ENCODE measurements at places on chromosomes 13 and 19.

- no peak for DNase-seq
Measured at GRCh38 chr19:30498707-30499106, 126.5 kb downstream of the ZNF536 start.

GRCh38 chr13:33322965-33323668 lies 37.6 kb upstream of the STARD13 start:
- no peak for DNase-seq

DNA sequence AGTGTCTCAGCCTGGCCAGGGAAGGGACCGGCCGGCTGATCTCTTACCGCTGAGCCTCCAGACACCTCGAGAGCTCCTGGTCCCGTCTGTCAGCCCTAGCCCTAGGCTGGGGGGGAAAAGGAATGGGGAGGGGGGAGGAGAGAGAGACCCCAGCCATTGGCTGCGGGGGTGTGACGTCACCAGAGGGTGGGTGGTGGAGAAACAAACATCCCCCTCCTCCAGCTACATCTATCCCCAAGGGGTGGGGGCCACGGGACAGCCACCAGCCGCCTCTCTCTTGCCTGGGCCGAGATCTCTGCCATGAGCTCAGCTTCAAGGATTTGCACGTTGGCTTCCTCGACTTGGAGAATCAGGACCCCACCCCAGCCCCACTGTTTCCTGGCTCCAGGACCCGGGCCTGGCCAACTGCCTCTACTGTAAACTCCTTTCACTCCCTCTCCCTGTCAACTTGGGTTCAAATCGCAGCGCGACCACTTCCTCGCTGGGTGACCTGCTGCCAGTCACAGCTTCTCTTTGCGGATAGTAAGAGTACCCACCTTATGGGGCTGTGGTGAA lies at the start of gene PRX:
Gene PRX (minus strand): TSS at position 88 of the 555 bp plus-strand sequence. CDS start 5,446 bp downstream, outside the sequence.
- DNase-seq, result no peak

GRCh38 chr13:36332986-36333385 lies 13.2 kb downstream of the SPART start:
- DNase-seq, result no peak

DNA sequence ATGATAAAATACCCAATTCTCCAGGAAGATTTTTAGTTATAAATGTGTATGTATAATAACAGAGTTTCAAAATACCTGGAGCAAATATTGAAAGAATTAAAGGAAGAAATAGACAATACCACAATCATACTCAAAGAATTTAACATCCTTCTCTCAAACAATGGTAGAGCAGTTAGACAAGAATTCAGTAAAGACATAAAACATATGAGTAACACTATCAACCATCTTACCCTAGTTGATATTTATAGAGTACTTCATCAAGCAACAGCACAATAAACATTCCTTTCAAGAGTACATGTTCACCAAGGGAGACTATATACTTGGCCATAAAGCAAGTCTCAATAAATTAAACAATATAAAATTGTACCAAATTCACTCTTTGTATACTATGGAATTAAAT lies 108.4 kb downstream of the DLEU7 start:
- no peak for DNase-seq

- DNase-seq, result no peak
Measured at GRCh38 chr19:17946965-17947784, 14.4 kb downstream of the CCDC124 start.

- no peak for DNase-seq
Measured at GRCh38 chr19:45968626-45969025, 5.0 kb downstream of the NOVA2 start.

DNA sequence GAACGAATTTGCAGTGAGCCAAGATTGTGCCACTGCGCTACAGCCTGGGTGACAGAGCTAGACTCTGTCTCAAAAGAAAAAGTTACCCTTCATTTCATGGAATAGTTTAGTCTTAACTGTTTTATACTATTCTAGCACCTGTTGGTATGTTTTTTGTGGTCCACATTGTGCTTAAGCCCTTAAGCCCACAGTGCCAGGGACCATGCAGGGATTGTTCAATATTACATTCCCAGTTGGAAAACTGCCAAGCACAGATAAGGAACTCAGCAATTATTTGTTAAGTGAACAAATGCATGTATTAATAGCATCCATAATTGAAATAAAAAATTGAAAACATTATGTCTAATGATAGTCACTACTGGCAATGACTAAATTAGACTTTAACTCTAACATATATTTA lies 193.5 kb downstream of the PCDH17 start:
- DNase-seq, result no peak

DNA sequence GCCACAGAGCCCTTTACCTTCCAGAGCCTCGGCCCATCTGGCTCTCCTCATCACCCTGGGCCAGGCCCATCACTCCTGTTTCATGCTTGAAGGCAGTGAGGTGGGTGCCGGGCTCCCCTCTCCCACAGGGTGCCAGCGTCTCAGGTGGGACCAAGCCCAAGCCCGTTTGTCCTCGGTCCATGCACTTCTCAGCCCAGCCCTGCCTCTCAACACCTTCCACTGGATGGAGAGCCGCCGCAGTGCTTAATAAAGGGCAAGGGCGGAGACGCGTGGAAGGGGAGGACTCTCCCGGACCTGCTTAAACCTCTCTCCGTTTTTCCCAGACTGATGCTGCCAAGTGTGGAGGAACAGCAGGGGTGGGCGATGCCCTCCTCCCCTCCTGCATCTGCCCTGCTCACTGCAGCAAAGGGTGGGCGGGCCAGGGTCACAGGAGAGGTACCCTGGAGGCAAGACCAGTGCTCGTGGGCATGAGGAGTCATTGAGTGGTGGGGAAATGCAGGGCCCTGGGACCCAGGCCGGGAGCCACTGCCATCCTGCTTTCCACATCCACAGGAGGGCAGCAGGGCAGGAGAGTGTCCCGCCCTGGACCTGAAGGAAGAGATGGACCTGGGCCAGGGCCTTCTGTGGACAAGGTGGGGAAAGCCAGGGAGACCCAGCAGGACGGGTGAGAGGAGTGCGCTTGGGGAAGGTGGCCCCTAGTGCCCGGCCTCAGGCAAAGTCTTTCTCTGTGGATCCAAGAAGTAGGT lies 9.7 kb upstream of the ATP11A start:
- DNase-seq, result no peak

DNA sequence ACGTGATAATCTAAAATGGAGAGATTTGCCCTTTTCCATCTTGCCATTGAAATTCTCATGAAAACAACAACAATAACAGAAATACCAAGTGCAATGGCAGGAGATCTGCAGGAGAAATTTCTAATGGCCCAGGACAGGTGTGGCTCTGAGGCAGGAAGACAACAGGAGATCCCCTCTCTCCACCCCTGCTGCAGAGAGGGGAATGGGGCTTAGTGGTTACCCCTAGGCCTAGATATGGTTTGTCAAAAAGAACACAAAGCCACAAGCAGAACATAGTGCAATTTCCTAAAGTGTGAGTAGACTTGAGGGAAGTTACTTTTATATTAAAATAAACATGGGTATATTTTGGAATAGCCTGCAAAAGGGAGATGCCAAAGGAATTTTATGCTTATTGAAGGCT lies 369.5 kb downstream of the KCNRG start:
- no peak for DNase-seq

GRCh38 chr13:44764302-44764692 lies 188.2 kb upstream of the TSC22D1 start:
- no peak for DNase-seq

DNA sequence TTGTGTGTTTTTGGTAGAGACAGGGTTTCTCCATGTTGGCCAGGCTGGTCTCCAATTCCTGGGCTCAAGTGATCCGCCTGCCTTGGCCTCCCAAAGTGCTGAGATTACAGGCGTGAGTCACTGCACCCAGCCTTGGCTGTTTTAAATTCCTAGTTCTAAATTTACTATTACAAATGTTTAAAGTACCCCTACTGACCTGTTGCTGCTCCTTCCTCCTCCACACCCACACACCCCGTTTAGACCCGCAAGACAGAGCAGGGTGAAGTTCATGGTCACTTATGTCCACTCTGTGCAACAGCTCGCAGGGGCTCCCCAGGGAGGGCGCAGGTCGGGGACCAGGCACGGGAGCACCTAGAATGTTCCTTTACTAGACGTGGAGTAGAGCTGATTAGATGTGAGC lies 28.7 kb downstream of the TMEM161A start:
- DNase-seq, result no peak

GRCh38 chr13:109243311-109243951 lies 543.0 kb downstream of the IRS2 start:
- DNase-seq, result no peak

GRCh38 chr13:98171900-98172589 lies 5.0 kb downstream of the RNF113B start:
- no peak for DNase-seq

- no peak for DNase-seq
Measured at GRCh38 chr13:43720780-43721397, 65.9 kb downstream of the ENOX1 start.

DNA sequence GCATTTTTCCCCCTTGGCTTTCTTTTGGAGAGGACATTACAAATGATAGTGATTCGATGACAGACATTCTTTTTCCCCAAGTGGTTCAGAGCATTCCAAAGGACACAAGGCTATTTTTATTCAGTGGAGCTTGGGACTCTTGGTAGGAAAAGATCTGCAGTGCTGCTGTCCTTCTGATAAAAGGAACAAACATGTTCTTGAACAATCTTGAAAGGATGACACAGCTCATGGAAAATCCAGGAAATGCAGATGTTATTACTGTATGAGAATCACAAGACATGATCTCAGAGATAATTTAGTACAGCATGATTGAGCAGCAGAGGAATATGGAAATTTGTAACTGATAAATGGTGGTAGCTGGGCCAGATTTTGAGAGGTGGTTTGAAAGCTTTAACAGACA lies 96.2 kb upstream of the RFC3 start:
- no peak for DNase-seq

DNA sequence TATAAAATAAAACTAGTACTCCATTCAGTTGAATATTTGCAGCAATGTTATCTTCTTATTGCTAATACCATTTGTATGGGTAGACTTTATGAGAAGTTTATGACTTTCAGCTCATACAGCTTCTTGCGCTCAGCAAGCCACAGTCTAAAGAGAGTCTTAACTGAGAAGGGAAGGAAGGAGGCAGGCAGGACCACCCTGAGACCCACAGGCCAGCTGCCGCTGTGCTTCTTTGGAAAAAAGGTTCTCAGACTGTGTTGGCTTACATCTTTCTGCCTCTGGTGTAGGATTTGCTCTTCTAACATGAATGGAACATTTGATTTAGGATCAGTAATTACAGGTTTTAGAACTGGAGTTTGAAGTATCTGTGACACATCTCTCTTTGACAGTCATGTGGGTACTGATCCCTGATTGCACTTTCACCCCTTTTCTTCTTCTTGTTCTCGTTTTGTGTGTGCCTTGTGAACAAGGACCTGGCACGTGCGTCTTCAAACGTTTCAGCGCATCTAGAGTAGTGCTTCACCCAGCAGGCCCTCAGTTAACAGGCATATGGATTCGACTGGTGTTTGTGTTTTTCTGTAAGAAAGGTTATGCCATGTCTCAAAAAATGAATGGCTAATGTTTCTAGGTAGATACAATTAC lies 7.1 kb upstream of the GPR18 start:
- no peak for DNase-seq

DNA sequence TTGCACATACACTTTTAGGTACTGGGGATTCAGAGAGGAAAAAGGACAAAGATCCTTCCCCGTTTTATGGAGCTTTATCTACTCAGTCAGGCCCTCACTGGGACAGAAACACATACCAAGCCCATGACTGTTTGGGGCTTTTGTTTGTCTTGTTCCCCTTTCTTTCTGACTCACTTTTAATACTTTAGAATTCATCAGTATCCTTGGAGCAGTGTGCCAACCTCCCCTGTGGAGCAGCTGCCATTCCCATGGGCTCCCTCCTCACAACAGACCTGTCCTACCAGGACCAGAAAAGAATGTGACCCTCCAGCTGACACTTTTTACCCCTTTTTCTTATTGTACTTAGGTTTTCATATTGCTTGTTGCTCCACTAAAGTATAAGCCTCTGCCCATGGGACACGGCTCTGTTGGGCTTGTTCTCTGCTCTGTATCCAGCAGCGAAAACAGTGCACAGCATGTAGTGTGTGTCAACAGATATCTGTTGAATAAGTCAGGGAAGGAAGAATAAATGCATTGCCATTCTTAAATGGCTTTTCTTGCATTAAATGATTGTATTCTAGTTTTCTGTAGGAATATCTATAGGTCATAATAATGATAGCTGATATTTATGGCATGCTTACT lies 431.1 kb downstream of the EFNB2 start:
- no peak for DNase-seq

GRCh38 chr13:107808389-107808788 lies 406.9 kb downstream of the LIG4 start:
- no peak for DNase-seq

- DNase-seq, result no peak
Measured at GRCh38 chr13:110637747-110638146, 22.4 kb downstream of the NAXD start.

DNA sequence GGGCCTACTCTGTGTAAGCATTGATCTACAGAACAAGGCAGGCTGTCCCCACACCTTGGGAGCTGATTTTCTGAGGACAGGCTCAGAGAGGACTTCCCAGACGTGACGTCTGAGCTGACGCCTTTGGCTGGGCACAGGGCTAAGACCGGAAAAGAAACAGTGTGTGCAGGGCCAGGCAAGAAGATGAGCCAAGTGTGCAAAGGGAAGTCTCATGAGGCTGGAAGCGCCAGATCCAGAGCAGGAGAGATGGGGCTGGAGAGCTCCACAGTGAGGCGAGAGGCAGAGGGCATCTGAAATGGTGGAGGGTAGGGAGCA lies 12.7 kb downstream of the IGLON5 start:
- no peak for DNase-seq

- DNase-seq, result no peak
Measured at GRCh38 chr13:23472189-23472588, 38.7 kb upstream of the SACS start.

- no peak for DNase-seq
Measured at GRCh38 chr13:92514420-92515125, 712.0 kb upstream of the GPC6 start.

- no peak for DNase-seq
Measured at GRCh38 chr19:7391218-7391670, 42.5 kb downstream of the ARHGEF18 start.

DNA sequence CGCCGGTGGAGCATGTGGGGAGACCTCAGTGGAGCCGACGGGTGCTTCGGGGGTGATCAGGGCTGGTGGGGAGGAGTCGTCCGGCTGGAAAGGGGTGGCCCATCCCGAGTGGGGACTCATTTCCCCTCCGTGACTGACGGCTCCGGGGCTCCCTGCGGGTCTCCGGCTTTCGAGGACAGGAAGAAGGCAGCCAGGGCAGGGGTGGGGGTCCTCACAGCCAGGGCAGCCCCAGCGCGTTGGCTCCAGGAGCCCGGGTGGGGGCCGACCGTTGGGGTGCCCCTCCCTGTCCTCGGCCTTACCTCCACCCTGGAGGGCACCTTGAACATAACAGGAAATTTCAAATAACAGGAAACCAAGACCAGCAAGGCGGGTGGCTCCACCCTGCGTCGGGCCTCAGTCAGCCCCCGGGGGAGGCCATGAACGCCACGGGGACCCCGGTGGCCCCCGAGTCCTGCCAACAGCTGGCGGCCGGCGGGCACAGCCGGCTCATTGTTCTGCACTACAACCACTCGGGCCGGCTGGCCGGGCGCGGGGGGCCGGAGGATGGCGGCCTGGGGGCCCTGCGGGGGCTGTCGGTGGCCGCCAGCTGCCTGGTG lies at the start of gene S1PR4:
Gene S1PR4 (plus strand): TSS at position 393 of the 596 bp plus-strand sequence. CDS start 24 bp downstream, at position 417.
- peak; percentile 83 for DNase-seq

- DNase-seq, result peak; percentile 56
Measured at GRCh38 chr19:47228937-47229675, 1.9 kb downstream of the BBC3 start.

- no peak for DNase-seq
Measured at GRCh38 chr19:46555628-46556280, 45.4 kb upstream of the CALM3 start.

- DNase-seq, result no peak
Measured at GRCh38 chr13:39760521-39760920, 105.1 kb downstream of the COG6 start.
